Stimulated activated naive CD4-positive, alpha-beta T cell (primary cell): ENCODE measurements at places on chromosomes 12 and 14.

- no peak for DNase-seq
Observed at GRCh38 chr14:28745176-28745575, 21.4 kb upstream of the FOXG1 start.

DNA sequence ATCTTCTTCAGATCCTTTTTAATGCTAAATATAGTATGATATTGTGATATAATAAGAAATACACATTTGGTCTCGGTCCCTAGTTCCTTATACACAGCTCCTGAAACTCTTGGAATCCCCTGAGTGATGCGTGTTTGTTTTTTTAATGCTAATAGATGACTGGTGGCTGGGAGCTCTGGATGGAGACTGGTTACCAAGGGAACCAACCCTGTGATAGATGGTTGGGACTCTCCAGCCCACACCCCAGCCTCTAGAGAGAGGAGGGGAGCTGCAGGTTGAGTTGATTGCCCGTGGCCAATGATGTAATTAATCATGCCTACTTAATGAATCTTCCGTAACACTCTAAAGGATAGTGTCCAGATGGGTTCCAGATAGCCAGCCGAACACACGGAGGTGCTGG, 140.6 kb downstream of the FBXL14 start:
- no peak for DNase-seq

- DNase-seq, result no peak
Observed at GRCh38 chr14:25431211-25432076, 381.5 kb upstream of the STXBP6 start.

DNA sequence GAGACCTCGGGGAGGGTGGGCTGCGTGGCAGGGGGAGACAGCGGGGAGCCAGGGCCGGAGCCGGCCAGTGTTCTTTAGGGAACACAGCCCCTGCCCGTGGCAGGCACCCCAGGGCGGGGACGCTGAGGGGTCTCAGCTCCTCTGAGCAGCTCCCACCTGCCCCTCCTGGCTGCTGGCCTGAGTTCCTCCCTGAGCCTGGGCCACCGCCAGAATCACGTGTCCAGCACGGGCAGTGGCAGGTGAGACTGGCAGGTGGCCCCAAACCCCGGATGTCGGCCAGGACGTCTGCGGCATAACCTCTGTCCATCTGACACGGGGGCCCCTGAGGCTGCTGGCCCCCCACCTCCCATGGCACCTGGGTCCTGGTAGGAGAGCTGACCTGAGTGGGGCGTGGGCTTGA, 25.1 kb downstream of the NOC4L start:
- no peak for DNase-seq

- DNase-seq, result no peak
Observed at GRCh38 chr14:21088687-21089086, 9.8 kb downstream of the ZNF219 start.

- DNase-seq, result peak; percentile 33
Observed at GRCh38 chr12:21527451-21528180, 1.5 kb downstream of the SPX start.

- no peak for DNase-seq
Observed at GRCh38 chr12:10052193-10052913, 21.9 kb downstream of the CLEC9A start.

GRCh38 chr14:51939755-51940301, 49.5 kb upstream of the RTRAF start:
- no peak for DNase-seq

GRCh38 chr12:11978726-11979384, 91.9 kb upstream of the BCL2L14 start:
- DNase-seq, result no peak

DNA sequence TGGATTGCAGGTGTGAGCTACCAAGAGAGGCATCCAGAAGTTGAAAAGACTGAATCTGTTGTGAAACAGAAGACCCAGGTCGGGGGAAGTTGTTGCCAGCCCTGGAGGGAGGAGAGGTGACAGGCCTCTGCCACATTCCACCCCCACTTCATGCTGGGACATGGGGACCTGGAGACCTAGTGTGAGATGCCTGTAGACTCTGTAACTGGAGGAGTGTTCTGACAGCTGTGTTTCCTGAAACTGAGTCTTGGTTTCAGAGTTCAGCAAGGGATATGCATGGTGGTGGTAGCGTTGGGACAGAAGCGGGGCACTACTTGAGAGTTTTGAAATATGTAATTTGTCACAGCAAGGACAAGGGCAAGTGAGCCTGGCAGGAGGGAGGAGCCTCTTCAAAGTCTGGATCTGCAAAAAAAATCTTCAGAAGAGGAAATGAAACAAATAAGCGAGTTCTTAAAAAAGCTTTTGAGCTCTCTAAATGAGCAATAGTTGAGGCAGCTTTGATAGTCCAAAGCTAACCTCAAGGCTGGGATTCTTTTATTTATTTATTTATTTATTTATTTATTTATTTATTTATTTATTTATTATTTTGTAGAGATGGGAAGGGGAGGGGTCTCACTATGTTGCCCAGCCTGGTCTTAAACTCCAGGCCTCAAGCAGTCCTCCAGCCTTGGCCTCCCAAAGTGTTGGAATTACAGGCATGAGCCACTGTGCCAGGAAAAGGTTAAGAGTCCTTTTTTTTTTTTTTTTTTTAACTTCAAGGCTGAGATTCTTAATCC, 58.9 kb upstream of the EEA1 start:
- DNase-seq, result peak; percentile 38

DNA sequence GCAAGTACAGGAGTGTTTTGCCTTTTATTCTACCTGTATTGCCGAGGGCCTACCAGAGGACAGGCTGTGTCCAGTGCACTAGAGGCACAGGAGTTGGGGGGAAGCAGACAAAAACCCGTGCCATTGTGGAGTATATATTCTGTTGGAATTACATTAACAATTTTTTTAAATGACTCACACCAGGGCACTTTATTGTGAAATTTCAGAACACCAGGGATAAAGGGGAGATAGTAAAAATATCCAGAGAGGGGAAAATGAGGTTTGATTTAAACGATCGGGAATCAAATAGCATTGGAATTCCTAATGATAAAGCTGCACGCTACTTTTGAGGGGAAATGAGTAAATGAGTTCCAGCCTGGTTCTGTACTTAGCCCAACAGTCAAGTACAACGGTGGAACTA, 123.2 kb downstream of the PELI2 start:
- no peak for DNase-seq

- DNase-seq, result no peak
Observed at GRCh38 chr12:52765702-52766101, 11.4 kb downstream of the KRT76 start.

DNA sequence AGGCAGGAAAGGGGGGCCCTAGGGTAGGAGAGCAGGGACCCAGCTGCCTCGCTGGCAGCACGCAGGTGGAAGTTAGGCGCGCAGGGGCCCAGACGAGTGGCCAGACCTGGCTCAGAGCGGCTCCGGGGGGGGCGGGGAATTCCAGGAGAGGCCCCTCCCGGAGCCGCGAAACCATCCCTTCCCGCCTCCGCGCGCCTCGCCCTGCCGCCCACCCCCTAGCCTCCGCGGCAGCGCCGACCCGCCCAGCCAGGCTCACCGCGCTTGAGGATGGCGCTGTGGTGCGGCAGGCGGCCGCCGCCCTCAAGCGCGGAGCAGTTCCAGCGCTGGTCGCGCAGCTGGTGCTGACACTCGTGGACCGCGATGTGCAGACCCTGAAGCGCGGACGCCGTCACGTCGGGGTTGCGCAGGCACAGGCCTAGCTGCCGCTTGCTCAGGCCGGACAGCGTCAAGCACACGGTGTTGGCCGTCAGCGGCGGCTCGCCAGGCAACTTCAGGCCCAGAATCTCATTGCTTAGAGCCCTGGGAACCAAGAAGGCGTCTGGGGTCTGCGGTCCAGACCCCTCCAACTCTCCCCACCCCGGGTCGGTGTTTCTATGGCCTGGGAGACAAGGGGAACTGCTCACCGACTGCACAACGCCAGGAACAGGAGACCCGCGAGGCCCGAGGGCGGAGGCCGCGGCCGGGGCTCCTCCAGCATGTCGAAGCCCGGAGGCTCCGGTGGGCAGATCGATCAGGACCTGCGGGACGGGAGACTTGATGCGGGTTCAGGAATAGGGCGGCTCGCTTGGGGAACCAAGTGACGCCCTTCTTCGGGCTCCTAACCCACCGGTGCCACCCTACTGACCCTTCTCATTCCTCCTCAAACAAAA, 1.5 kb downstream of the WNT10B start:
- DNase-seq, result peak; percentile 34

DNA sequence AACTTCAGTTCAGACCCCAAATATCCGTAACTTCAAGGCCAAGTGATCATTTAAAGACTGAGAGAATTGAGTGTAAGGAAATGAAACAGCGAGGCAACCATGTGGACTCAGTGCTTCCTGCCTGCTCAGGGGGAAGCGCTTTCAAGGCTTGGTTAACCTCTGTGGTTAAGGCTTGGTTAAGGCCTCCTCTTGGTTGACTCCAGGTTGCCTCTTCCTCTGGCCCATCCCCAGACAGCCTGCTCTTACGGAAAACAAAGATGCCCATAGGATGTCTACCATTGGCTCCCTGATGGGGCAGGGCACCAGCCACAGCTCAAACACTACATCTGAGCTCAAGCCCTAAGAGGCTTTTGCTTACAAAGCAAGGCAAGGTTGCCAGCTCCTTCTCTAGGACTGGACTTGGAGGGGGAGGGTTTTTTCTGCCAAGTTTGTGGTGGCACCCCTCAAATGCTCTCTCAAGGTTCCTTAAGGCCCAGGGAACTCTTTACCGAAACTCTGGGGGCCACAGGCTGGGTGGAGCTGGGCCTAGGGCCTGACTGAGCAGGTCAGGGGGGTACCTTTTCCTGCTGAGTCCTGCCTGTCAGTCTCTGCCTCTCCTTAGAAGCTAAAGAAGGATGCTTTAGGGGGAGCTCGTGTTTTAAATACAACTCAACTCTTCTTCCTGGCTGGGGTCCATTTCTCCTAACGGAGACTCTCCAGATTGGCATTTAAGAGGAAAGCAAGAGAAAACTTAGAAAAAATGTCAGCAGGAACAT, 13.7 kb downstream of the COL2A1 start:
- peak; percentile 22 for DNase-seq

GRCh38 chr12:115693970-115694369, 583.5 kb downstream of the MED13L start:
- DNase-seq, result no peak

DNA sequence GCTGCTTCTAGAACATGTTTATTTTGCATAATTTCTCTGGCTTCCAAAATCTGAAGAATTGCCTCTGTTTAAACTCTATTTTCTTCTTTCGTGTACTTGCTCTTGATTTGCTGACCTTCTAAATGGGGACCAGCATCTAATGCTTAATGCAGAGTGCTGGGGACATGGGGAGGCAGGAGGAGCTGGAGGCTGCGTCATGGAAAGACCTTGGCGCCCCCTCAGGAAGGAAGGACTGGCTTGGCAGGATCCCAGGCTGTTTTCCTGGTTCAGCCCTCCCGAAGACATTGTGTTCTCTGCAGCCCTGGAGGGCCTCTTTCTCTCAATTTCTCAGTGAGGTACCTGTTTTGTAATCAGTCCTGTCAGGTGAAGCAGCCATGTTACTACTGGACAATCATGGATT, 5.5 kb downstream of the PRKCH start:
- DNase-seq, result no peak

DNA sequence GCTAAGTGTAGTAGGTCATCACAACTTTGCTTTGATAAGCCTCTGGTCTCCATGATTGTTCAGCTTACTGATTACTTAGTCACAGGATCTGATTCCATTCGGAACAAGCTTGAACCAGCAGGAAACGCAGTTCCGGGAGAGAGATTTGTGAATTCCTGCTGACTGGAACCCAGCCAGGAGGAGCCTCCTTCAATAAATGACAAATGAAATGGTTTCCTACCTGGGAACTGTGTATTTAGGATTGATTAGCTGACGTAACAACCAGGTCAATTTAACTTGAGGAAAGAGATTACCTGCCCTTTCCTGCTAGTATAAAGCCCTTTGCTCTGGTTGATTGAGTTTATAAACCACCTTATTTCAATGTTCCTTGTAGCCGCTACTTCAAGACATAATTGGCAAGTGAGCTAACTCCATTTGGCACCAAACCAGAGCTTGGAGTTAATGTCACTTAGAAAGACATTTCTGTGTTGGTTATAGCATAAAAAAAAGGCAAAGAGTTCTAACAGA, 35.1 kb upstream of the KCNH3 start:
- DNase-seq, result no peak
